Activated naive CD4-positive, alpha-beta T cell treated with anti-CD3 and anti-CD28 coated beads for 36 hours (primary cell): ENCODE measurements at places on chromosomes 2 and 18.

DNA sequence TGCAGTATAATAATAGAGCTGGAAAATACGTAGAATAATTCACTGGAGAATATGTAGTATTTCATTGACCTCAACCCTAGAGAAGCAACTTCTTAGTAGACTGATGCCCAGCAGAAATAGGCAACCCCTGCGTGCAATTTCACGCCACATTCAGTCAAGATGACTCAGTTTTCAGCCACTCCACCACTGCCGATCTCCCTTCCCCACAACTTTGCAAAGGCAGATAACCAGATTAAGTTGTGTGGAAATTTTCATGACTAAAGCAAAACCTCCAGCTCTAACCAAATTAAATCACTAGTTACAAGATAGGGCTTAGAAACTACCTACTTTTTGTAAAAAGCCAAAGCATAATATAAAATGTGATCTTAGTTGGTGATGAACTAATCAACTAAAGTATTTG is 63.3 kb upstream of the STK17B start:
- H3K4me1 ChIP-seq = peaks cover 93% of the 10 kb centered on the region
- H3K27ac ChIP-seq = peak overlapping the region; percentile 91
- DNase-seq = peak; percentile 76
- no peaks in the 10 kb centered on the region for H3K36me3 ChIP-seq
- no peaks in the 10 kb centered on the region for H3K27me3 ChIP-seq
- H3K4me3 ChIP-seq = peak overlapping the region; percentile 4

DNA sequence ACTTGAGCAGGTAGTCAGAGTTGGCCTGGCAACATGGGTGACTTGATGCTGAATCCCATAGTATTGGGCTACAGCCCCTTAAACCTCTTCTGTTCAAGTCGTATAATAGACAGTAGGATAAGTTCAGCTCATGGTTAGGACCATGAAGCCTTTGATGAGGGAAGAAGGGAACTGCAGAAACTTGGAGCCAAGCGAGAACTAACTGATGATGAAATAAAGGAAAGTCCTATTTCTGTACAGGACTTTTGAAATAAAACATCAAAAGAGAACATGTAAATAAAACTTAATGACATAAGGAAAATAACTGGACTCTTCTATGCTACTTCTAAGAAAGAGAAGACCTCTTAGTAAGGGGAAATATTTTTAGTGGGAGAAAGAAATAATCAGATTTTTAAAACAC is 51.2 kb upstream of the UGP2 start:
- no peak overlapping the region for H3K27ac ChIP-seq
- H3K4me3 ChIP-seq = no peak overlapping the region
- no peak for DNase-seq
- peaks cover 17% of the 10 kb centered on the region for H3K4me1 ChIP-seq
- H3K36me3 ChIP-seq = no peaks in the 10 kb centered on the region

DNA sequence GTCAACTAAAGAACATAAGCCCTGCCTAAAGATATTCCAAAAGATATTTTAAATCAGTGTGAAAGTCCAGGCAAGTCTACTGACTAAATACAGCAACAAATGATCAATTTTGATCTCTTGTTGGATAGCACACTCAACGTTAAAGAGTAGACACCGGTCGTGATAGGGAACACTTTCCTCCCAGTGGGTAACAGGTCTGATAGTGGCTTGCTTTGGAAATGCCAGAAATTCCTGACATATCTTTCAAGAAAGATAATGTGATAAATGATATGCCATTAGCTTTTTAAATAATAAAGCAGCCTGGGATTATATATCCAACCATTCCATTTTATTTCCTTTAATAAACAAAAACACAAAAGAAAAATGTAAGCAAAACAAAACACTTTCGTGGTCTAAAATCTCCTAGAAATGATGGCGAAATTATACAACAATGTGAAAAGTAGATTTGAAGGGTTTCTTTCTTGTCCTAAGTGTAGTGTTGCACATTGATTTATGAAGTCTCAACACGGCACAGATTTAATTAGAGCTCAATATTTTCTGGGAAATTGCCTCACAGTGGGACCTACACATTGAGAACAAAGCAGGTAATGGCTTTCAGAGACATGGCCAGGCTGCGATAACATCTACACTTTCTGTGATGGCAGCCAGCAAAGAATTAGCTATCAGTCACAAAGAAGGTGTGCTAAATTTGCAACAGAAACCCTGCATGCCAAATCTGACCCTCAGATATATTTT is 158.6 kb downstream of the PPP1R1C start:
- H3K27me3 ChIP-seq = peaks cover 2% of the 10 kb centered on the region
- H3K4me3 ChIP-seq = no peak overlapping the region
- H3K27ac ChIP-seq = no peak overlapping the region
- no peaks in the 10 kb centered on the region for H3K36me3 ChIP-seq
- DNase-seq = no peak
- no peaks in the 10 kb centered on the region for H3K4me1 ChIP-seq

DNA sequence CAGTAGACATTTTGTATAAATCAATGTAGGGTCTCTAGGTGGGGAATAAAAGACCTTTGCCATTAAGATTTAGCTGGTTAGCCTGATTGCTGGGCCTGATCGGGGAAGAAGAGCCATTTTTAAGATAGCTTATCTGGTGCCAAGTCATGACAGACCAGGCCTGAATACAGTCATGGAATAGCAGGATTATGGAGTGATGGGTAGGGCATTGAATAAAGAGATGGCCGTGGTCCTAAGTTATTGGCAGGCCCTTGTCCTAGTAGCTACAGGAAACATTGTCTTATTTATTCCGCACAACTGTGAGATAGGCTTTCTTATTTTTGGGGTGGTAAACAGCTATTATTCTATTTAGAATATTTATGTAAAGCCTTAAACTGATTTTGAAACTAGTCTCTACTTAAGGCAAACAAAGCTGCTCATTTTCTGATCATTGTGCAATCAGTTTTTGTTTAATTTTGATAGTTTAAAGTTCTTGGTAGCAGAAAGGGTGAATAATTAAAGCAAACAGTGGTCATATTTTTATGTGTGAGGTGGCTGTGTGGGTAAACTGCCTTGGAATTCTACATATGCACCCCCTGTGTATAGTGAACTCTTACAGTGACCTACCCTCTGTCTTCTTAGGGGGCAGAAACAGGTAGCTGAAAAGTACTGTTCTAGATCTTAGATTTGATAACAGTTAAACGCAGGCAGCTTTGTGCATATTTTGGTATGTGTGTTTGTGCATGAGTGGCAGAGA is 22.6 kb downstream of the ZNF236 start:
- H3K27ac ChIP-seq = no peak overlapping the region
- no peak overlapping the region for H3K4me3 ChIP-seq
- no peak for DNase-seq
- peaks cover 25% of the 10 kb centered on the region for H3K4me1 ChIP-seq

- DNase-seq = no peak
- H3K4me1 ChIP-seq = no peaks in the 10 kb centered on the region
- H3K4me3 ChIP-seq = no peak overlapping the region
These were observed 130.8 kb upstream of the NT5C1B start for GRCh38 chr2:18719978-18720775.

GRCh38 chr2:98564541-98565132 is 43.7 kb downstream of the COA5 start:
- H3K36me3 ChIP-seq = peaks cover 4% of the 10 kb centered on the region
- H3K4me1 ChIP-seq = no peaks in the 10 kb centered on the region
- H3K4me3 ChIP-seq = no peak overlapping the region
- H3K27me3 ChIP-seq = no peaks in the 10 kb centered on the region
- H3K27ac ChIP-seq = no peak overlapping the region

GRCh38 chr18:1045658-1046057 is 141.0 kb downstream of the ADCYAP1 start:
- peaks cover 2% of the 10 kb centered on the region for H3K27me3 ChIP-seq
- no peak for DNase-seq
- no peak overlapping the region for H3K27ac ChIP-seq
- H3K4me1 ChIP-seq = no peaks in the 10 kb centered on the region

GRCh38 chr2:145464866-145465265 is 944.9 kb upstream of the ZEB2 start:
- DNase-seq = no peak
- no peak overlapping the region for H3K27ac ChIP-seq
- H3K27me3 ChIP-seq = peaks cover 2% of the 10 kb centered on the region
- H3K36me3 ChIP-seq = no peaks in the 10 kb centered on the region

DNA sequence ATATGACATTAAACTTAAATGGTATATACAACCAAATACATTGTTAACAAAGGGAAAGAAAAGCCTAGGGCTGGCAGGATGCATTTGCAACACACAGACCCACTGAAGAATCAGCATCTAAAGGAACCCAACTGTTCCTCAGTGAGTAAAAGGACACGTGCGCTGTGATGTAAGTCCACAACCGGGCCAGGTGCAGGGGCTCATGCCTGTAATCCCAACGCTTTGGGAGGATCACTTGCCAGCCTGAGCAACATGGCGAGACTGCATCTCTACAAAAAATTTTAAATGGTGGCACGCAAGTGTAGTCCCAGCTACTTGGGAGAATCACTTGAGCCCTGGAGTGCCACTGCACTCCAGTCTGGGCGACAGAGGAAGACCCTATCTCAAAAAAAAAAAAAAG is 3.9 kb downstream of the DTNB start:
- no peak overlapping the region for H3K27ac ChIP-seq
- H3K4me1 ChIP-seq = peaks cover 30% of the 10 kb centered on the region
- no peaks in the 10 kb centered on the region for H3K27me3 ChIP-seq

DNA sequence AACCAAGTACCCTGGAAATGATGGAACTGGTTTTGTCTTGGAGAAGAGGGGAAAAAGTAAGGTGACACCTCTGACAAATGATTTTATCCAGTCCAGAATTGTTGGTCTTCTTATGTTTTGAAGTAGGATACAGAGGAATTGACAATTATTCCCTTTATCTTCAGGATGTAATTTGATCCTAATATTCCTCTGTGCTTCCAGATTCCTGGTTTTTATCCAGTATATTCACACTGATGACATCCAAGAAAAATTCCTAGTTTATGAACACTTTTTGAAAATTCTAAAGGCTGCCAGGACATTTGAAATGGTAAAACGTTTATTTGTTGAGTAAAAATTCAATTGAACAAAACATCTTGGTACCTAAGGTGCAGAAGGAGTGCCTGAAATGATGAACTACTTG is 22.2 kb upstream of the ETAA1 start:
- no peak for DNase-seq
- no peaks in the 10 kb centered on the region for H3K4me1 ChIP-seq
- H3K27ac ChIP-seq = no peak overlapping the region

- H3K36me3 ChIP-seq = peaks cover 9% of the 10 kb centered on the region
- H3K27me3 ChIP-seq = no peaks in the 10 kb centered on the region
- no peak overlapping the region for H3K4me3 ChIP-seq
- peaks cover 29% of the 10 kb centered on the region for H3K4me1 ChIP-seq
- H3K27ac ChIP-seq = no peak overlapping the region
- DNase-seq = no peak
These were observed 12.7 kb downstream of the TMEM177 start for GRCh38 chr2:119691651-119692245.

DNA sequence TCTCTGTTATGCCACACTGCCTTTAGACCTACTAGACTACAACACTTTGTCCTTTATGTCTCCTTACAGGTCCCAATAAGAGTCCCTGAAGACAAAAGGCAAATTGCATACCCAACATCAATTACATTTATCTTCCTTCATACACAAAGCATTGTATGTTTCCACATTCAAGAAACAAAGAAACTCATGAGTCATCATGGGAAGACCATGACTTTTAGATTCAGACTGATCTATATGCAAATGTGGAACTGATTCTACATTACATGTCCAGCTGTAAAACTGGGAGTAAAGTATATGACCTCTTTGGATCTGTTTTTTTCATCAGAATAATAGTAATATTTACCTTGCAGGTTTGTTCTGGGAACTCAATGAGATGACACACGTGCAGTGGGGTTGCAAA is 25.2 kb upstream of the HNMT start:
- H3K36me3 ChIP-seq = no peaks in the 10 kb centered on the region
- no peak overlapping the region for H3K4me3 ChIP-seq
- H3K27ac ChIP-seq = no peak overlapping the region
- H3K27me3 ChIP-seq = no peaks in the 10 kb centered on the region
- no peaks in the 10 kb centered on the region for H3K4me1 ChIP-seq

DNA sequence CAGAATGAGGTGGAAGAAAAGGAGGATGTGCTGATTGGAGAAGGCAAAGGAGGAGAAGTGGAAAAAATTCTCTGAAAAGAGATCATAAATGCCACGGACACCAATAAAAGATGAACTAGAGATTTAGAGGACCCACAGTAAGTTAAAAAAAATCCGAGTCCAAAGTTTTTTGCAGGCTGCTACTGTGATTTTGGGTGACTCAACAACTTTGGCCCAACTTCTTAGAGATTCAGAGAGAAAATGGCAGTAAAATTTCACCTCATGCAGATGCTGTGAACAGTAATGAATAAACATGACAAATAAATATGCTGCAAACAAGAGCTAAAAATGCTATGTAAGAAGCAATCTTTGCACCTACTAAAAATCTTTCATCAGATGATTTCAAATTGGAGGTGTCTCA is 176.9 kb upstream of the SESTD1 start:
- H3K27me3 ChIP-seq = peaks cover 20% of the 10 kb centered on the region
- H3K27ac ChIP-seq = no peak overlapping the region
- H3K4me3 ChIP-seq = no peak overlapping the region

DNA sequence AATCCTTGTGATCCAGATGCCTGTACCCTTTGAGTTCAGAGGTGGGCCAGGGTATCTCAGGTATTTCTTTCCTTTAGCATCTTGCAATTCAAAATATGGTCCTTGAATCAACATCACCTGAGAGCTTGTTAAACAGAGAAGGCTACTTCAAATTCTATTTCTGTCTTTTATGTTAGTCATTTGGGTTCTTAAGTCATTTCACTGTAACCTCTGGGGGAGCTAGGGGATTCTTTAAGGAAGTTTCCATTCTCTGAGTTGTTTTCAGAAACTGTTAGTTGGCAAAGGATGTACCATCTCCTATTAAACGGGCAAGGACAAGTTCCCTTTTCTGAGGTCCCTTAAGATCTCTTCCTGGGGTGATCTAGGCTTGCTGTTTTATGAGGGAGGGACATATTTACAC is 16.6 kb downstream of the CFLAR start:
- peaks cover 56% of the 10 kb centered on the region for H3K4me1 ChIP-seq
- peaks cover 72% of the 10 kb centered on the region for H3K36me3 ChIP-seq
- DNase-seq = no peak
- H3K4me3 ChIP-seq = peak overlapping the region; percentile 76

GRCh38 chr2:190365499-190366204 is 22.3 kb downstream of the INPP1 start:
- H3K27me3 ChIP-seq = no peaks in the 10 kb centered on the region
- no peaks in the 10 kb centered on the region for H3K36me3 ChIP-seq
- no peak overlapping the region for H3K4me3 ChIP-seq
- H3K27ac ChIP-seq = no peak overlapping the region
- DNase-seq = no peak

GRCh38 chr2:135258193-135258592 is 206.1 kb downstream of the RAB3GAP1 start:
- H3K27ac ChIP-seq = no peak overlapping the region
- H3K36me3 ChIP-seq = peaks cover 2% of the 10 kb centered on the region
- peak; percentile 38 for DNase-seq
- H3K4me3 ChIP-seq = no peak overlapping the region
- no peaks in the 10 kb centered on the region for H3K27me3 ChIP-seq
- no peaks in the 10 kb centered on the region for H3K4me1 ChIP-seq

GRCh38 chr2:105183555-105184323 is 57.8 kb upstream of the GPR45 start:
- no peaks in the 10 kb centered on the region for H3K36me3 ChIP-seq
- H3K27me3 ChIP-seq = peaks cover 2% of the 10 kb centered on the region
- no peaks in the 10 kb centered on the region for H3K4me1 ChIP-seq
- H3K27ac ChIP-seq = no peak overlapping the region
- DNase-seq = no peak

GRCh38 chr2:121754851-121755236 is 607 bp upstream of the TSN start:
- H3K4me1 ChIP-seq = peaks cover 27% of the 10 kb centered on the region
- peaks cover 4% of the 10 kb centered on the region for H3K36me3 ChIP-seq
- no peaks in the 10 kb centered on the region for H3K27me3 ChIP-seq
- peak overlapping the region; percentile 91 for H3K4me3 ChIP-seq
- peak overlapping the region; percentile 70 for H3K27ac ChIP-seq
- DNase-seq = no peak
